Activated T-cell treated with anti-CD3 and anti-CD28 coated beads, Interleukin-2, amount 50 U/mL, for 24 hours (primary cell): ENCODE measurements at places on chromosomes 3 and 15.

GRCh38 chr3:178966299-178967176 is 105.1 kb downstream of the ZMAT3 start:
- no peak for DNase-seq

- no peak for DNase-seq
Observed at GRCh38 chr3:154023148-154023547, 98.0 kb upstream of the ARHGEF26 start.

DNA sequence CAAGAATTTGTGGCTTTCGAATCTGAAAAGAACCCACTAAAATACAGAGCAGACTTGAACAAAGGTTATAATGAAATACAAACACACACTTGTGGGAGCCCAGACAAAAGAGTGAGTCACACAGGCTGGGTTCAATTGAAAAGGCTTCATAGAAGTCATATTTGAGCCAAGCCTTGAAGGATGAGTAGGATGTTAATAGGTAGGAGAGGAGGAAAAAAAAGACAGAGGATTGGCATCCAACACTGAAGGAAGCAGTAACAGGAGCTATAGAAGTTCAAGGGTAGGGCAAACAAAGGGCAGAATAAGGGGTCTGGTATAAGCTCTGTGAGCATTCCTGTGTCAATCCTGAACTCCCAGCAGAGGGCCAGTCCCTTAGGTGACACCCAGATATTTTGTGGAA is 325.4 kb downstream of the FOXP1 start:
- no peak for DNase-seq

DNA sequence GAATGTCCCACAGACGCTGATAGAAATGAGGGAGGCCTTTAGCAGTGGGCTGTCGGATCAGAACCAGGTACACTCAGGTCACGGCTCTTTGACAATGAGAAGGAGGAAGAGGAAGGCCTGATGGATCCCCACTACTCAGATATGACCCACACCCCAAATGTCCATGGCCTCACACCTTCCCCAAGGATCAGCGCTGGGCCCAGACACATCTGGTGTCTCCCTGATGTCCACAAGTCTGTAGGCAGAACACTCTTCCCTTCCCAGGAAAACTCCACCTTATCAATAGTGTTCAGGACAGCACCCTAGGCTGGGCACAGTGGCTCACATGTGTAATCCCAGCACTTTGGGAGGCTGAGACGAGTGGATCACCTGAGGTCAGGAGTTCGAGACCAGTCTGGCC is 33.3 kb upstream of the SFMBT1 start:
- no peak for DNase-seq

DNA sequence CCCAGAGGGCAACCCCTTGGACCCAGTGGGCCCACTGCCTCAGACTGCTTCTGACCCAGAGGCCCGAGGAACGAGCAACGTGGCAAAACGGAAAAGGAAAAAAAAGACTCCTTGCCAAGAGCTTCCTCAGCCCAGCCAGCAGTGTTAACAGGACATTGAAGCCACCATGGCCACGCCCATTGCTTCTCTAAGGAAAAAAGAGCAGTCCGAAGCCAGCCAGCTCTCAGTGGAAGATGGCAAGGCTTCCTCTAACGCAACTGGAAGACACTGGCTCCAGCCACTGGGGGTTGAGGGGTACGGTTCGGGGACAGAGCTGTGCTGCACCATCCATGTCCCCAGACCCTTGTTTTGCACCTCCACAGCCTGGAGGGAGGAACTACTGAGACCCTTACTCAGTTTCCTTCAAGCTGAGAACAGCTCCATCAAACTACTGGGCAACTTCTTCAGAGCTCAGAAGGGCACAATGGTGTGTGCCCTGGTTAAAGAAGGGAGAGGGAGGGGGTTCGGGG is 10.7 kb downstream of the BMF start:
- peak; percentile 49 for DNase-seq

- no peak for DNase-seq
Observed at GRCh38 chr3:31732548-31732947, 199.8 kb downstream of the STT3B start.

DNA sequence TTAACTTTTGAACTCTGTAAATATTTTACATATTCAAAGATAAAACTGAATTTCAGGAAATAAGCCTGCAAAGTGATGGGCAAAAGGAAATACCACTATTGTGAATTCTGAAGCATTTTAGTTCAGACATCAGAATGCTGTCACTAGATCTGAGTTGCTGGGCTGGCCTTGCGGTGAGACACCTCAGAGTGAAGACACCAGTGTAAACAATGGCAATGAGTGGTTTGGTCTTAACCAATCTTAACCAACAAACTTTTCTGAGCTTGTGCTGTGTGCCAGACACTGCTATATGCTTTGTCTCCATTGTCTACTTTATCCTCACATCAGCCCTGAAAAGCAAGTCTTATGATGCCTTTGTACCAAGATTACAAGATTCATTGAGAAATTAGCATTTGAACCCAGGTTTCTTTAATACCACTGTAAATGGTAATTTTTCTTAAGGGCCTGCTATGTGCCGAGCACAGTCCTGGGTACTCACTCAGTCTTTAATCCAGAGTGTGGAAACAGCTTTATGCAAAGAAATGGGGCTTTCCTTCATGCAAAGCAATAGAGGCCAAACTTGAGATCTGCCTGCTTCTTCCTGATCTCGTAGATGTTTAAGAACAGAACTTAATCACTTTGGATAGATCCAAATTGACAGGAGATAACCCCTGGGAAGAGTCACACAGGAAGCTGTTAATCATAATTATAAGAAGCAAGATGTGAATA is 55.0 kb downstream of the TMEM39A start:
- no peak for DNase-seq
